Anterior cingulate cortex (tissue), 58 donors: ENCODE measurements at places on chromosomes 6 and 20.

GRCh38 chr6:152189736-152190135 lies 382.3 kb downstream of the ESR1 start:
- no peak for DNase-seq

GRCh38 chr6:56790414-56790813 lies 147.7 kb upstream of the DST start:
- DNase-seq, result no peak

GRCh38 chr6:159217595-159218275 lies 48.5 kb downstream of the FNDC1 start:
- no peak for DNase-seq

DNA sequence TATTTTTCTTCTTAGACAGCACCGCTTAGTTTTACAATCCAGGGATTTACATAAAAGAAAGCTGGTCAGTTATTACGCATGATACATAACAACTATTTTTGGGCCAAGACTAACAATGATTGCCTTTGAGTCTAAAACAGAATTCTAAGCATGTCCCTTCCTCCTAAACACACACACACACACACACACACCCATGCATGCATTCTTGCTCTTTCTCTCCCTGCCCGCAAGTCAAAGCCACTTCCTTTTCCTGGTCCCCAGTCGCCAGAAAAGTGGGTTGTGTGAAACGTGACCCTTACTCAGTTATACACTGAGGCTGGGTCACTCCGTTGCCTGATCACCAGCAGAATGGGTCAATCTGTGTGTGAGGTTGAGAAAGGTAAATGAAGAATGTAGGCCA lies 31.4 kb downstream of the FYN start:
- DNase-seq, result no peak

- DNase-seq, result no peak
Observed at GRCh38 chr20:39049148-39049547, 87.0 kb downstream of the DHX35 start.

DNA sequence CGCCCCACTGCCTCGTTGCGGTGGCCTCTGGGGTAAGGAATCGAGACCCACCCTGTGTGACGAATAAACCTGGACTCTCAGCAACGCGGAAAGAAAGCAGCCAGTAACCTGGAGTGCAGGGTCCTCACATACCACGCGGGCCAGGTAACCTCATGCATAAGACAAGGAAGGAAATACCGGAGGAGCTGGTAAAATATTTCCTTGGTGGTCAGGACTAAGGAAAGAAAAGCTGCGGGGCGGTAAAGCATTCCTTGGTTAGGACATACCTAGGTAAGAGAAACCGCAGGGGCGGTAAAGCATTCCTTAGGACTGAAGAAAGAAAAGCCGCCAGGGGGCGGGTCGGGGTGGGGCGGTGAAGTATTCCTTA lies 80.7 kb downstream of the SYTL3 start:
- DNase-seq, result no peak

- DNase-seq, result no peak
Observed at GRCh38 chr6:82298012-82298411, 50.5 kb upstream of the IBTK start.

DNA sequence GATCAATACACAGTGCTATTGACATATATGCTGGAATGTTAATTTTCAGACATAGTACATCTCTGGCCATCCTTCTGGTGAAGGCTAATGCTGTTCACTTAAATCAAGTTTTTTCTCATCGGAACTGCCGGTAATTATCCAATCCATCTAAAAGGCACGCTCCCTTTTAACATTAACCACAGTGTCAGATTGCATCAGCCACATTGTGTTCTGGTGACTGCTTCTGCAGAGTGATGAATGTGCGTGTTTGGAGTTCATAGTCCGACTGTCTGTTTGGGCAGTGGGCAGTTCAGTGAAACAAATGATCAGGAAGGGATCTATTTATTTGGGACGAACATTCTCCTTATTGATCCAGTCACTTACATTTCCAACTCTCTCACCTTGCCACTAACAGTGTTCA lies 49.5 kb downstream of the SOBP start:
- DNase-seq, result no peak

- DNase-seq, result no peak
Observed at GRCh38 chr20:50332491-50332980, 141.9 kb downstream of the CEBPB start.

- DNase-seq, result no peak
Observed at GRCh38 chr6:119865466-119866350, 516.1 kb upstream of the MAN1A1 start.

DNA sequence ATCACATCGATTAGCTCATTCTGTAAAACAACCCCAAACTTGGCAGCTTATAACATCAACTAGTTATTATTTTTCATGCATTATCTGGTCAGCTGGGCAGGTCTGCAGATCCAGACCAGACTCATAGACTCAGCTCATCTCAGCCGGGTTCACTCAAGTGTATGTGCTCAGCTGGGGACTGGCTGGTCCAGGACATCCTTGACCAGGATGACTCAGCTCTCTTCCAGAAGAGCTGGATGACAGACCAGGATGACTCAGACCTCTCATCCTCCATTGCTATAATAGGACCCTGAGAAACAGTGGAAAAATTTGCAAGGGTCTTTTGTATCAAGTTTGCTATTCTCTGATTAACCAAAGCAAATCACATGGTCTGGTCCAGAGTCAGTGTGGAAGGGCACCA lies 312.5 kb upstream of the PLCB4 start:
- no peak for DNase-seq

- DNase-seq, result no peak
Observed at GRCh38 chr6:18117136-18117535, 5.3 kb downstream of the NHLRC1 start.

GRCh38 chr20:40965671-40966070 lies 63.0 kb upstream of the TOP1 start:
- DNase-seq, result no peak

- no peak for DNase-seq
Observed at GRCh38 chr20:32607727-32608663, 22.9 kb upstream of the NOL4L start.

GRCh38 chr6:101935732-101936131 lies 542.2 kb downstream of the GRIK2 start:
- no peak for DNase-seq

- DNase-seq, result no peak
Observed at GRCh38 chr20:478010-478948, 15.9 kb upstream of the TBC1D20 start.

DNA sequence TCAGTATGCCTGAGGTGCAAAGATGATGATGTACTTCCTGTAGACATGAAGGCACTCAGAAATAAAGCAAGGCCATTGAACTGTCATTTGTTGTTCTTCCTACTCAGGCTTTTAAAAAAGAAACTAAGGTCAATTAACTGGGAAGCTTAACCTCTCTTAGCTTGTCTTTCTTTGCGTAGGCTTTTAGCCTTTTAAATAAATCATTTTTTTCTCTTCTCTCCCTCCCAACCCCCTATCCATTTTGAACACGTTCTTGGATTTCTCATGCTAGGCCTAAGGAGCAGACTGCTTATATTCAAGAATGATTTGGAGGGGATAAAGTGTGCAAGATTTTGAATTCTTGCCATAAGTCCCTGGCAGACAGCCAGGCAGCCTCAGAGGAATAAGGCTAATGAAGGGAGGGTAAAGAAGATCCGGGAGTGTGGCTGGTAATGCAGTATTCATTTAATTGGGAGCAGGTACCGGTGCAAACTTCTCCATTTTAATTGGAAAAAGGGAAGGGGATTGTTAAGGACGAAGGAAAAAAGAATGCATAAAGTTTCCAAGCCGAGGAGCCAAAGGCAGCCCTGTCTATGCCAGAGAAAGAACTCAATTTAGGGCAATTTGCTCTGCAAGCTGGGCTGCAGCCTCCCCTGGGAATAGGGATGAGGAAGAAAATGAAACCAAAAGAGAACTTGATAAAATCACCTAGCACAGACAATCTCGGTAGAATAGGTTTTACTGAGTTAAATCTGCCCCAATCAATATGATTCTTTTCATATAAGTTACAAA lies 343.8 kb upstream of the MMS22L start:
- no peak for DNase-seq

DNA sequence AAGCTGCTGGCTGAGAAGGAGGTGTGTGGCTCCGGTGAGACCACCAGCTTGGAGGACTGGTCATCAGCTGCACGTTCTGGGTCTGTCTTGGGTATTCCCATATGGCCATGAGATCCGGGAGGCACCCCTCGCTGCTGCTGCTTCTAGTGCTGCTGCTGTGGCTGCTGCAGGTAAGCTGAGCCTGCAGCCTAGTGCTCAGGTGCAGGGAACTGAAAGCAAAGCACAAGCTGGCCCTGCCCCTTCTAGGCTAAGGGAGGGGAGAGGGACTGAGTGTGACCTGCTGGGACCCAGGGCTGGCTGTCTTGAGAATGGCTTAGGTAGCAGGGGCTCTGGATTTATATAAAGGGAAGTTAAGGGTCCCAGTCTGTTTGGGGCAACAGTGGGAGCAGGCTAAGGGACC lies 403 bp downstream of the CDH26 start:
- no peak for DNase-seq

DNA sequence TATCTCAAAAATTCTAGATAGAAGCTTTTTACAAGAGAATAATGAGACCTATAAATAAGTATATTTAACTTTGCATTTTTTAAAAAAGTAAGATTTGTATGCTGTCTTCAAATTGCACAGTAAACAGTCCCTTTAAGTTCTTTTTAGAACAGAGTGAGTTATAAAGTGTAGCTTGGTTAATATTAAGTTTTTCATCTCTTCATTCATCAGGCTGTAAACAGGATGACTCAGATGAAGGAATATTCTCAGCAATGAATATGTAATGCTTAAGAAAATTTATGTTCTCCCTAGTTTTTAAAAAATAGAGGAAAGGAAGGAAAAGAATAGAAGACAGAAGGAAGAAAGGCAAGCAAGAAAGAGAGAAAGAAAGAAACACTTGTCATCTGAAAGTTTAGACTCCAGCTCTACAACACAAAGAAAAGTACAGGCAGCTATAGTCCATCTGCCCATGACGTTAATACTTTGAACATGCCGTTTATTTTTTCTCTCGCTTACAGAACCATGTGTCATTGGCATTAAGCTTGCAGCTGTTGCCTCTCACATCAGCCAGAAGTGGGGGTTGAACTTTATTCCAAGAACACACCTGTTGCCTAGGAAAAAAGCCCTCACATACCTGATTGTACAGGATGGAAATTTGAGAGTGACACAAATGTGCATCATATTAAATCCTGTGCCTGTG lies 36.1 kb downstream of the CAP2 start:
- DNase-seq, result no peak

DNA sequence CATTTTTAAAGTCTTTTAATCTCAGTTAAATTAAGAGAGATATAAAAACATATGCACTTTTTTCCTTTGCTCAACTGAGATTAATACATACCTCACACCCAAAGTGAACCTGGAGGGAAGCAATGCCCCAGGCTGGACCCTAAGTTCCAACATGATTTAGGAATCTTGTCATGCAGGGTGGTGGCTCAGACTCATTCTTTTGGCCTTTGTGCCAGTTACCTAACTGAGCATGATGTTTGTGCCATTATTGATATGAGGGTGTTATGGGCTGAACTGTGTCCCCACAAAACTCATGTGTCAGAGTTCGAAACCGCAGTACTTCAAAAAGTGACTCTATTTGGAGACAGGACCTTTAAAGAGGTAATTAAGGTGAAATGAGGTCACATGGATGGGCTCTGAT lies 188.0 kb downstream of the ARHGAP18 start:
- no peak for DNase-seq

DNA sequence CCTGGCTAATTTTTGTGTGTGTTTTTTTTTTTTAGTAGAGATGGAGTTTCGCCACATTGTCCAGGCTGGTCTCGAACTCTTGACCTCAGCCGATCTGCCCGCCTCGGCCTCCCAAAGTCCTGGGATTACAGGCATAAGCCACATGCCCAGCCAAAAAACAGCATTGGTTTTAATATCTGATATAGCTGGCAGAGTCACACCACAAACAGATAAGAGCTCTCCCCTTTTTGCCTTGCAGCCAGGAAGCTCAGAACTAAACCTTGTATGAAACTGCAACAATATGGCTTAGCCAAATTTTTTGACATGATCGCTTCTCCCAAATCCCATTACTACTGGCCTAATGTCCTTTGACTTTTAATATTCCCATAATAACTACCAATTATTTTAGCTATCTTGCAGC lies 4.9 kb downstream of the ACOT8 start:
- DNase-seq, result no peak

GRCh38 chr20:17910828-17911294 lies 57.7 kb downstream of the SNX5 start:
- DNase-seq, result no peak

DNA sequence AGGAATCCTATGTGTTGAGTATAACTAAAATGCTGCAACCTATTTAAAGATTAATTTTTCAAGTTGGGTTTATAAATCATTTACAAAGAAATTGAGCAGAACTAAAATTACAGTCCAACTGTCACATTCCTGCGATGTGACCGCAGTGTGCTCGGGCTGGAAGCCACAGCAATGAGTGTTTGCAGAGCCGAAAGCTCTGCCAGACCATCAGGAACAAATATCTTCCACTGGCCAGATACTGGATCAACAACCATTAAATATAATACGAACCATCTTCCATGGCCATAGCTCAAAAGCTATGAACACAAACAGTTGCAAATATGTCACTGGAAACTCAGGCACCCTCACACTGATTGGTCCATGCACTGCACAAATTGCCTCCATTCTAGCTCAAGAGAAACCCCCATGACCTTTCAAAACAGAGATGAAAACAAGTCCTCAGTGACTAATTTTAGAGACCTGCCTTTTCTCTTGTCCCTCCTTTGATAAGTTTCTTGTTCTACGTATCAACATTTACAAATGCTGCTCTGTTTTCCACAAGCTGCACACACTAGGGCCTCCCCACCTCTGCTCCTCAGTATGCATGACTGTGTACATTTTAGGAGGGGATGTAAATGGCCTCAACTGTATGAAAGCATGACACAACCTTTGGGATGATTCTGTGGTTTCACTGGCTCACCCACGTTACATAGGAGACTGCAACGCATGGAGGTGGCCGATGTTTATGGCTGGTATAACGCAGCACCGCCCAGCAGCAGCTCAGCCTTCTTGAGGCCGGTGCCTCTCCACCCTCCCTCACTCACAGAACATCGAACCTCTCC lies 171.7 kb downstream of the WDR27 start:
- no peak for DNase-seq

DNA sequence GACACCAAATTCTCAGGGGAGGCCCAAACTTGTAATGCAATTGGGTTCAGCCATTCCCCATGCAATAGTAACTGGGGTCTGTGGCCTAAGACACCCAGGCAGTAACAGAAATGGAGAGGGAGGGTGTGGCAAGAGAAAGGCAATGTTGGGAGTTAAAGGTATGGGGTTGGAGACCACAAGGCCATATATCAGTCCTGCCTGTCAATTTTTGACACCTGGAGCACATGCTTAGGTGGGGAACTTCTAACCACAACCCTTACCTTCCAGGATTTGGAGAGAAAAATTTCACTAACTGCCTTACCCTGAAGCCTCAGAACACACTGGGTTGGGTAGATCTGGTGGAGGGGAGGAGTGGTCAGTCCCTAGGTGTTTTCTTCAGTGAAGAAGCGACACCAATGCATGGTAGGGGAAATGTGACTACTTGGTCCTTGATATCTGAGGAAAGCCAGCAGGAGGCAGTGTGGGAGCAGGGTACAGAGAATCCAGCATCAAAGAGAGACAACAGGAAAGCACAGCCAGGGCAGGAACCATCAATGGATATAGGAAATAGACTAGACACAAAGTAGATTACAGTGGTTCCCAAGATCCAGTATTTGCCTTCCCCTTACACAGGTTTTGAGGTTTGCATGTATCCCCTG lies 6.8 kb upstream of the USP49 start:
- no peak for DNase-seq
